D721Med (cell line): ENCODE measurements at places on chromosomes 6 and 20.

- no peak for DNase-seq
Measured at GRCh38 chr20:37228082-37228481, 33.5 kb downstream of the GHRH start.

GRCh38 chr6:7591770-7592169 lies 1.8 kb downstream of the SNRNP48 start:
- DNase-seq: no peak

DNA sequence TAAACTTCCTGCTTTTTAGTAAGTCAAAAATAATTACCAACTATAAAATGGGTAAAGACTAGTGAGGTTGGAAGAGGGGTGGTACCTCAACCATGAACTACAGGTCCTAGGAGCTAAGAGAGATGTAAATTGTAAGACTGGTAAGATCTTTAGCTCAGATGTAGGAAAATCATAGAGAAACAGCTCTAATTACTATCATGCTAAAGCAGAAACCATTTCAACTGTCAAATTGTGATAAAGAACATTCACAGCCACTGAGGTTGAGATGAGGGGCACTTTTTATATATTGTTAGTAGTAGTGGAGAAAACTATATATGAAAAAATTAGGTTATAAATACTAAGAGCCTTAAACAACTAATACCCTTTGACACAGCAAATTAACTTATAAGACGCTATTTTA lies 20.0 kb downstream of the CDK19 start:
- DNase-seq: no peak

- no peak for DNase-seq
Measured at GRCh38 chr20:37907330-37907676, 4.4 kb downstream of the VSTM2L start.

DNA sequence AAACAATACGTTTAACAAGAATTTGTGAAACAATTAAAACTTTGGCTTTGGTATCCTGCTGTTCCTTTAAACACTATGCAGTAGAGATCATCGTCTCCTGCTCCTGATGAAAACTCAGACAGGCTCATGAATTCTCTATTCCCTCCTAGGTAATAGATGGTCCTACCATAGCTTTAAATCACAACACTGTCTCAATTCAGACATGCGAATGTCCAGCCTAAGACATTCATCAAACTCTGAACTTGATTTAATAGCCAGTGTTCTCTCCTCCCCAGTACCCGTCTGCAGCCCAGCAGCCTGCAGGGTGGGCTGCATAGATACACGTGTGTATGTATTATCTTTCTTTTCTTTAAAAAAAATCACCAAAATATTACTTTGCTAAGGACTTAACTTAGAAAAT lies 232.8 kb downstream of the TTLL2 start:
- no peak for DNase-seq

DNA sequence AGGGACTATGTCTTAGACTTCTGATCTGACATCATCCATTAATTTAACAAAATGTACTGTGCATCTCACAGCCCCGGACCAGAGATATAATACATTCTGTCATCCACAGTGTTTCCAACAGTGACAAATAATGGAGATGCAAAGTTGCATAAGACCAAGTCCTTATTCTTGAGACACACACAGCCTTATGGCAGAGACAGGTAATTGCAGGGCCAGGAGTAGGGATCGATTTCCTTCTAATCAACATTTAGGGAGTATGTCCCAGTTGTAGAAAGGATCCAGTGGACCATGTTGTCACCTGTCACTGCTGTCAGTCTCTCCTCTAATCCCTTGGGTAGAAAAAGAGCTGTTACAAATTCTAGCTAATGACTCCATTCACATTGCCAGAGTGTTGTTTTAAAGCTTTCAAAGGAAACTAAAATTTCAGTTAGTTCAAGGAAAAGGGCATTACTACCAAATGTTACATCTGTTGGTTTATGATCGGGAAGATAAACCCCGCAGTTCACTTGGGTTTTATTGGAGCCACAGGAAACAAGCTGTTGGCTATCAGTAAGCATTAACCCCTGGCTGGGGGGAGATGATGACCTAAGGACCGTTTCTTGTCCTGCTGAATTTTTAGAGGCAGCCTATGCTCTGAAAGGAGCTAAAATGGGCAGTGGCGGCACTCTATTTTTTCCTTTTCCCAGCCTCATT lies 111.4 kb upstream of the ATXN1 start:
- no peak for DNase-seq

DNA sequence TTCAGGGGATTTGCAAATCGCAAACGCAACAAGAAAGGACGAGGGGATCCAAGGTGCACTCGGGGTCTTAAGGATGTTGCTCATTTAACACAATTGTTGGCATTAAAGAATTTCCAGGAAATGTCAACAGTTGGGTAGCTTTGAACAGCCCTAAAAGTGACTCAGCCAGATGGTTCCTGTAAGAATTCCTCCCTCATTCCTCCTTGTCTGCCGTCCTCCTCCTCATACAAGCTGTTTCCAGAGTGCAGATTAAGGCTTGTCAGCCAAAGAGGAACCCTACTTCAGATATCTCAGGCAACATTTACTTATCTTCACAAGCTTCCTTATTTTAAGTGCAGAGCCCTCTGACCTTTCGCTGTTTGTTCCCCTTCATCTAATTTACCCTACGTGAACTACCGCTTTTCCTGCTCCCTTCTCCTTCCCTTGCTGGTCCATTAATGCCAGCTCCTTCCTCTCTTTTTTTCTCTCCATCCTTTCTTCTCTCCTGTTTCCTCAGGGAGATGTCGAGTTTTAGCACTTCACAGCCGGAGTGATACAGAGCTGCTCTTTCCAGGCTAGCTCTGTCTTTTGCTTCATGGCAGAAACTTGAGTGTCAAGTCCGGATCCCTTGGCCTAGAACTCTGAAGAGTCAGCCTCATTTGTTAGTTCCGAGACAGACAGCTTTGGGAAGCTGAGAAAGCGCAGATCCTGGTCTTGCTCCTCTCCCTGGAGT lies 26.1 kb upstream of the TBC1D7 start:
- DNase-seq: no peak

DNA sequence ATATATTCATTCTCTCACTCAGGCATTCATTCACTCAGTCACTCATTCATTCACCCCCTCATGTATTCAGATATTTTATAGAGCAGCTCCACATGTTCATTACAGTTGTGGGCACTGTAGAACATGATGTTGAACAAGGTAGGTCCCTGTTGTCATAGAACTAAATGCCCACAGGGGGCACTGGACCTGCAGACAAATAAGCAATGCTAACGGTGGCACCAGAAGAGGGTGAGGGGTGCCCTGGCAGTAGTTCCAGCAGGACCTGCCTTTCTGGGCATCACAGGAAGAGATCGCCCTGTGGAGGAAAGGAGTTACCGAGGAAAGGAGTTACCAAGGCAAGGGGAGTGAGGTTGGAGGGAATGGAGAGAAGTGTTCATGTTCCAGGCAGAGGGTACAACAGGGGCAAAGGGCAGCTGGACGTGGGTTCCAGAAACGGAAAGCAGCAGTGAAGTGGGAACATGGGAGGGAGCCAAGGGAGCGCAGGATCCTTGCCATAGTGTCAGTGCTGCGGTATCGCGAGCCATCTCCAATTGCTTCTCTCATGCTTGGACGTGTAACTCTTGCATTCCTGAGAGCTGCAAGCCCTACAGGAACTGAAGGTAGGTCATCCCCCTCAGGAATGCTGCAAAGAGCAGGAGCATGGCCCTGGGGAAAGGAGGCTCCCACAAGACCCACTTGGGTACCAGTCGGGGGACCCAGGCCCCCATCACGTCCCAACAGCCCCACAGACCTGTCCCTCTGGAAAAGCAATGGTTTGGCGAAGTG lies 128.2 kb downstream of the EDN3 start:
- no peak for DNase-seq

DNA sequence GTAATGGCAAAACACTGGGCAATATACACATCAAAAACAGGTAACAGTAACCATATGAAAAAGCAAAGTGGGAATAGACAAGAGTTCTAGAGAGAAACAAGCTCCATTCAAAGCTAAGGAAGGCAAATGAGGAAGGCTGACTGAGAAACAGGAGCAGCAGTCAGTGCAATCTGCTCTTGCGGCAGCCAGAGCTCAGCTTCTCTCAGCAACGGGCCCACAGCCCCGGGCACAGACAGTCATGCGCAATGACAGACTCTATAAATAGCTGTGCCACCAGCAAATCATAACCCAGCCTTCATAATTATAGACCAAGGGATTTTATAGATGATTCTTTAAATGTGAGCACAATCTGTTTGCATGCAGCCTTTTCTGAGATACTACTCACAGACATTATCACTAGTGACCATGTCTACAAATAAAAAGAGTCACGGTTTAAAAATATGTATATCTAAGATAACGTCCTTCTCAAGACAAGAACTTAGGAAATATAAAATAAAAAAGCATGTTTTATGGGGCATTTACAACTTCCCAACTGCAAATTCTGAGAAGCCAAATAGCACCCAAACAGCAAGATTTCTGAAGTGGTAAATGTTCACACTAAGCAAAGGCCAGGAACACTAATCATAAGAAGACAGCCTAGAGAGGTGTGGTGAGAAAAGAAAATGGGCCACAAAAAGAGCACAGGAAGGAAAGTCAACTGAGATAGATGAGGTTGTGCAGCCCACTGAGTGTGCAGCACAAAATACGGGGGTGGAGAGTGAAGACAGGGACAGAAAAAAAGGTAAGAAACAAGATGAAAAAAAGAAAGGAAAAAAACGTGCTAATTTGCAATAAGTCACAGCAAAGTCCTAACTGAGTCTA lies 39.9 kb upstream of the BEND6 start:
- no peak for DNase-seq

DNA sequence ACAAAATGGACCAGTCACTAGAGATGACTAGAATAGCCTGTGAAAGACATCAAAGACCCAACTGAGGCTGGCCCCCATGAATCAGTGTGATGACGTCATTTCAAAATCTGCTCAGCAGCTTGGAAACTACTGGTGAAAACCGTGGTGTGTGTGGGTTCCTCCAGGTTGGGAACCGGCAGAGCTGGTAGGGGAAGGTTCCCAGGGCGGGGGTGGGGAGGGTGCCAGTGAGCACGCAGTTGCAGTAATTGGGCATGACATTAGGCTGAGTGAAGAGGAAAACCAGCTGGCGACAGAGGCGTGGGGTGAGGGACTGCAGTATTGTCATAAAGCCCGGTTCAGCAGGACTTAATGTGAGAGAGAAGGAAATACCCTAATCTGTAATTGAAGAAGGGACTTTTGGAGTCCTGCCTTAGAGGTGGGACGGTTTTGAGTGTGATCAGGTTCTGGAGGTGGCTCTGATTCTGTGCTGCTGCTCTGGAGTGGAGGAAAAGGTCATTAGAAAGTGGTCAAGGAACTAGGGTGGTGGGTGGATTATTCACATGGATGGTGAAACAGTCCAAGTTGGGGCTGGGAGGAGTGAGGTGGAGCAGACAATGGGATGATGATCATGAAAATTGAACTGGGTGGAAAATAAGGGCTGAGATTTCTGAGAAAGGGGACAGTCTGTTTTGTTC lies 52.0 kb upstream of the MTHFD1L start:
- DNase-seq: no peak

DNA sequence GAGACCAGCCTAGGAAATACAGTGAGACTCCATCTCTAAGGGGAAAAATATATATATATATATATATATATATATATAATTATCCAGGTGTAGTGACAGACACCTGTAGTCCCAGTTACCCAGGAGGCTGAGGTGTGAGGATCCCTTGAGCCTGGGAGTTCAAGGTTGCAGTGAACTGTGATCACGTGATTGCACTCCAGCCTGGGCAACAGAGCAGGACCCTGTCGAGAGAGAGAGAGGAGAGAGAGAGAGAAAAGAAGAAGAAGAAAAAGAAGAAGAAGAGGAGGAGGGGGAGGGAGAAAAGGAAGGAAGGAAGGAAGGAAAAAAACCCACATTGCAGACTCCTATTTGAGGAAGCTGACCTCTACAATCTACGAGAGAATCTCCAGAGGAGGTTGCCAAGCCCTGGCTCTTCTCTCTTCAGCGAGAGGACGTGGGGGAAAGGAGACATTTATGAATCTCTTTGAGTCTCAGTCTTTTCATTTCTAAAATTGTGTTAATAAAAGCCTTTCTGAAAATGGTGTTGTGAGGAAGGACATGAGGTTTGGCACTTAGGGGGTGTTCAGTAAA lies 49.7 kb downstream of the COL11A2 start:
- no peak for DNase-seq

GRCh38 chr20:56580226-56580625 lies 47.2 kb downstream of the FAM209B start:
- DNase-seq: no peak

GRCh38 chr20:63574156-63574828 lies at the start of gene HELZ2:
Gene HELZ2, minus strand, starts transcription at chr20:63574239. Its CDS starts 1,854 bp downstream, at chr20:63572385.
- peak; percentile 75 for DNase-seq

DNA sequence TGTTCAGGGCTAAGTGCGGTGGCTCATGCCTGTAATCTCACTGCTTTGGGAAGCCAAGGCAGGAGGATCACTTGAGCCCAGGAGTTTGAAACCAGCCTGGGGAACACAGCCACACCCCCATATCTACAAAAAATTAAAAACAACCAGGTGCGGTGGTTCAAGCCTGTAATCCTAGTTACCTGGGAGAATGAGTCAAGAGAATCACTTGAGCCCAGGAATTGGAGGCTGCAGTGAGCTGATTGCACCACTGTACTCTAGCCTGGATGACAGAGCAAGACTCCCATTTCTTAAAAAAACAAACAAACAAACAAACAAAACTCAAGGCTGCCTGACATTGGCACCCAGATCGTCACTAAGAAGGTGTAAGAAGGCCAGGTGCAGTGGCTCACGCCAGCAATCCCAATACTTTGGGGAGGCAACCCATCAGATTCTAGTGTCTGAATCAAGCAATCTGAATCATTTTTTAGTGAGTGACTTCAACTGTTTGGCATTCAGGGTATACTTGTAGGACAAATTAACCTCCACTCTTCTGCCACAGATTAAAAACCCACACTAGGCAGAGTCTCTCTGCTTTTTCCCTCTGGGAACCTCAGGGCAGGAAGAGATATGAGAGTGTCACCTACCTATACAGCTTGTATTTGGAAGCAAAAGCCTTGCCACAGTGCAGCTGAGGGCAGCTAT lies 6.1 kb downstream of the PLAGL2 start:
- DNase-seq: no peak

GRCh38 chr20:8549192-8549591 lies 417.1 kb downstream of the PLCB1 start:
- DNase-seq: no peak

DNA sequence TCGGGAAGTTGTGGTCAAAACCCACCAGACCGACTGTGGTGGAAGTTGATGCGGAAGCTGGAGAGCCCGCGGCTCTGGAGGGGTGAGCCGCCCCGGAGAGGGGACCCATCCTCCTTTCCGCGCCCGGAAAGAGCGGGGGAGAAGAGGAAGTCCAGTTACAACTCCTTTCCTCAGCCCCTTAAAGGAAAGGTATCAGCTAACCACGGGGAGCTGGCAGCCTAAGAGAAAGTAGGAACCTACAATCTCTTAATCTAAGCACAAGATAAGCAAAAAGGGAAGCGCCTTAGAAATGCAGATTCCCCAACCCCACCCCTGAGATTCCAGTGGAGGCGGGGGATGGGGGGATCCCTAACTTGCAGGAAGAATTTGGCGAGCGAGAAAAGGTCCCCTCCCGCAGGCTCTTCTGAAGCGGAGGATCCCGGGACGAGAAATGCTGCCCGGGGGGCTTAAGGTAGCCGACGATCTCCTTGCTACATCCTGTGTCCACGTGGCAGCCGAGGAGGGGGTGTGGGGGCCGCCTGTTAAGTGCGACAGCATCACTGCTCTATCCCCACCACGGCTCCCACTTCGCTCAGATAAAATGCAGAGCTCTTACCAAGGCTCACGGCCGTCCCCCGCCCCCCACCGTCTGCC lies 87.5 kb downstream of the ZFP64 start:
- no peak for DNase-seq
